SHP77 (cell line): ENCODE measurements at places on chromosomes 1 and 21.

DNA sequence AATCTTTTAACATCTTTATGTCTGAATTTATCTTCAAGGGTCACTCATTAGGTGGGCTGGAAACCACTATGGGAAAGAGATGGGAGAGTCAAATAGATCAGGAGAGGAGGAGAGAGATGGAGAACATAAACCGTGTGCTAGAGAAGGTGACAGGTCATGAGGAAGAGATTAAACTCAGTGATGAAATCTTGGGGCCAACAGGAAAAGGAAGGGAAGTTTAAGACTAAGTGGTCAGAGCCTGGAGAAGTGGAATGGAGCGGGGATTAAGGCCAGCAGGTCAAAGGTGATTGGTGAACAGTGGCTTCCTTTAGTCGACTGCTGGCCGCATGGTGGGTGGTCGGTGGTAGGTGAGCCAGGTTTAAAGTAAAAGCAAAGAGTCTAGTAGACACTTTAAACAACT is 169.3 kb upstream of the IVNS1ABP start:
- no peak for DNase-seq

- DNase-seq: no peak
Observed at GRCh38 chr1:91148641-91149069, 126.8 kb upstream of the ZNF644 start.

GRCh38 chr1:51433269-51433971 is 85.6 kb downstream of the EPS15 start:
- DNase-seq: no peak

DNA sequence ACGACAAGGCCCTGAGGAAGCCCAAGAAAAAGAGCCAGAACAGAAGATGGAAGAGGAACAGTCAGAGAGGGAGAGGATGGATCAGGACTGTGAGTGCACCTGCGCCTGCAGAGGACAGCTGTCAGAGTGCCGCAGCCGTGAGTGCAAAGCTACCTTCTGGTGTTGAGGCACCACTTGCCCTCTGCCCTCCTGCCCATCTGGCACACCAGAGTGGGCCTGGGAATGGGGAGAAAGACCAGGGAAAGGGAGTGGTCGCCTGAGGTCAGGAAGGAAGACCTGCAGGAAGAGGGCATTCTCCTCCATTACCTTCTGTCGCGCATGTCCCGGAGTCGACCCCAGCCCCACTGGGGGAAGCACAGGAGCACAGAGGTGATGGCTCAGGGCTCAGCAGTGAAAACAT is 26.2 kb downstream of the VASH2 start:
- DNase-seq: no peak

GRCh38 chr1:26474818-26475217 is 2.6 kb downstream of the HMGN2 start:
- no peak for DNase-seq
